ENCODE measurements at places on chromosomes 11 and 22. TPM values are rescaled to one million over a fixed set of nuclear protein-coding genes. Genes with fewer than 3 reads are reported as not detected.

DNA sequence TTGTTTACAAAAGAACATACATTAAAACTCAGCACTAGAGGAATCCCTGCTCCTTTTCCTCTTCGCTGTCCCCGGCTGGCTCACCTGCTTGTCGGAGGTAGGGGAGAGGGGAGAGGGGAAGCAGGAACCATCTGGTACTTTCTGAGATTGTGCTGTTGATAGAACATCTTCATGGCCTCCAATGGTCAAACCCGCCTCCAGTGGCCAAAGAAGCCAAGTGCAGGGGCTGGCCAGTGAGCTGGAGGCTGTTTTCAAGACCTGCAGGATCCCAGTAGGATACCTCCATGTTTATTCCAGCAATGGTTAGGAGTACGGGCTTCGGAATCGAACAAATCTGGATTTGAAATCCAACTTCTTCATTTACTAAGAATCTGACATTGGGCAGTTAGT, 92.6 kb downstream of the PKNOX2 start:
- peaks cover 31% of the 10 kb centered on the region for H3K4me1 ChIP-seq
- no peaks in the 10 kb centered on the region for H3K36me3 ChIP-seq
- H3K4me3 ChIP-seq = no peak overlapping the region
- H3K27ac ChIP-seq = peak overlapping the region; percentile 13
- peaks cover under 1% of the 10 kb centered on the region for H3K27me3 ChIP-seq

DNA sequence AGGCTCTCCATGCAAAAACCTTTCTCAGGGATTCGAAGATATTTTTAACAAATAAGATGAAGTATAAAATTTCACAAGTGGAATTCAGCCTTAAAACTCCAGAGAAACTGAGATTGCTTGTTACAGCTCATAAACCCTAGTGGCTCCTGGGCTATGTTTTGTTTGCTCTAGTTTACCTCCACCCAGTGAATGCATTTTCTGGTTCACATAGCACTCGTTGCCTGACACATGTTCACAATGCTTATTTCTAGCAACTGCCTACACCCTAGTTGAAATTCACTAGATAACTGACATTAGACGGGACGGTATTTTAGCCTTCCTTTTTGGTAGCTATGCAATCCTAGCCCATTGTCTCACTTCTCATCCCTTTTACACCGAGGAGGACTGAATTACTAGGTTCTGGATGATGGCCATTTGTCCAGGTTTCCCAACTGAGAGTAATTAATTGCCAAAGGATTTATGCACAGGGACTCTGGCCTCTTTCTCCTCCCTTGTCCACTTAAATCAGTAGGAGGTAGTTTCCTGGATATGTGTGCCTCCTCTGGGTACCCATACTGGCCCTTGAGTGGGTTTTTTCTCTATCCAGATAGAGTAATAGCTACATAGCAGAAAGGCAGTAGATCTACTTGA, 951.6 kb downstream of the DLG2 start:
- no peaks in the 10 kb centered on the region for H3K36me3 ChIP-seq
- no peak overlapping the region for H3K4me3 ChIP-seq
- no peaks in the 10 kb centered on the region for H3K4me1 ChIP-seq
- no peak for DNase-seq

- no peak overlapping the region for H3K4me3 ChIP-seq
- no peaks in the 10 kb centered on the region for H3K4me1 ChIP-seq
- no peaks in the 10 kb centered on the region for H3K36me3 ChIP-seq
- H3K27ac ChIP-seq = no peak overlapping the region
- DNase-seq = no peak
- no peaks in the 10 kb centered on the region for H3K27me3 ChIP-seq
Measured at GRCh38 chr11:129578006-129578405, 202.4 kb downstream of the BARX2 start.

- peak; percentile 94 for DNase-seq
- no peak overlapping the region for H3K4me3 ChIP-seq
- H3K27ac ChIP-seq = peak overlapping the region; percentile 37
- H3K4me1 ChIP-seq = peaks cover 4% of the 10 kb centered on the region
Measured at GRCh38 chr11:2945031-2945756, 16.0 kb upstream of the PHLDA2 start.

DNA sequence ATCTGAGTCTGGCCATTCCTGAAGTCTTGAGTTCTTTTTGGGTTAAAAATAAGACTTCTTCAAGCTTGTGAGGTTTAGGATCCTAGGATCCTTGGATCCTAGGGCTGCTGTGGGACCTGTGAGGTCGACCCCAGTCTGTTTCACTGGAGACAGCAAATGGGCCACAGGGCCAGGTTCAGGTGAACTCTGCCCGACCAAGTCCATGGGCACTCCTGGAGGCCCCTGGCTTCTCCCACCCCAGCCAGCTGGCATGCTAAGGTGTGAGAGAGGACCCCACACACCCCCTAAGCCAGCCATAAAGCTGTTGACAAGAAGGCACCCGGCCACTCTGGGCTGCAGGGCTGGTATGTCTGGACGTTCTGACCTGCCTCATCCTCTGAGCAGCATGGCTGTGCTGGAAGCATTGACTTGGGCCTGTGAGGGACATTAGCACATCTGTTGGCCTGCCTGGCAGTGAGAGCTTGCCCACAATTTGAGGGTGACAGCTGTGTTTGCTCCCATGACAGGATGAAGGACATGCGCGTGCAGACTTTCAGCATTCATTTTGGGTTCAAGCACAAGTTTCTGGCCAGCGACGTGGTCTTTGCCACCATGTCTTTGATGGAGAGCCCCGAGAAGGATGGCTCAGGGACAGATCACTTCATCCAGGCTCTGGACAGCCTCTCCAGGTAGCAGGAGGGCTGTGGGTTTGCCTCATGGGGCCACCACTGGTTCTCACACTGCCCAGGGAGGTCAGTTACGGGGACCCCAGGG, 16.0 kb downstream of the CLDN5 start:
- no peak overlapping the region for H3K27ac ChIP-seq
- no peaks in the 10 kb centered on the region for H3K27me3 ChIP-seq
- no peak for DNase-seq
- H3K4me1 ChIP-seq = no peaks in the 10 kb centered on the region

CABP4 gene
- total RNA-seq = 4.2 TPM

POTEH gene
- total RNA-seq = not detected

- no peaks in the 10 kb centered on the region for H3K4me1 ChIP-seq
- no peak overlapping the region for H3K27ac ChIP-seq
- no peak overlapping the region for H3K4me3 ChIP-seq
- no peak for DNase-seq
- H3K36me3 ChIP-seq = no peaks in the 10 kb centered on the region
Measured at GRCh38 chr22:49997251-49997599, 15.3 kb downstream of the IL17REL start.

- H3K4me3 ChIP-seq = no peak overlapping the region
- H3K27me3 ChIP-seq = no peaks in the 10 kb centered on the region
- DNase-seq = no peak
- no peaks in the 10 kb centered on the region for H3K4me1 ChIP-seq
Measured at GRCh38 chr22:47251911-47252310, 489.5 kb downstream of the TBC1D22A start.

GRCh38 chr11:134878785-134879184, 466.7 kb upstream of the B3GAT1 start:
- H3K4me1 ChIP-seq = no peaks in the 10 kb centered on the region
- DNase-seq = no peak
- no peak overlapping the region for H3K4me3 ChIP-seq
- H3K27me3 ChIP-seq = peaks cover 25% of the 10 kb centered on the region
- H3K27ac ChIP-seq = no peak overlapping the region

DGCR6L gene
- total RNA-seq = 39.2 TPM

HIRA gene
- 20.1 TPM for total RNA-seq

DNA sequence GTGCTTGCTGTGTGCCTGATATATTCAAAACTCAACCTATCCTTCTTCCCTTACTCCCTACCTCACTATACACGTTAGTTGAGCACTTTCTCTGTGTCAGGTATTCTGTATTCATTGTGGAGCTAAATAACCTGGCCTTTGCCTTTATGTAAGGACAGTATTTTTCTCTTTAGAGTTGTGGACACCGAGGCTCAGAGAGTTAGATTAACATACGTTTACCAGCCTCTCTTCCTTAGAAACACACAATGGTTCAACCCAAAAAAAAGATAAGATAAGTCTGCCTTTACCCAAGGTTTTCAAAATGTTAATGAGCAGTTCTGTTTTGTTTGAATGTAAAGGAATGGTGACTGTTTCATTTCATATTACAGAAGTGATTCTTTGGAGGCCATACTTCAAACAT, 45.0 kb downstream of the CBL start:
- no peak for DNase-seq
- H3K4me1 ChIP-seq = no peaks in the 10 kb centered on the region
- no peak overlapping the region for H3K4me3 ChIP-seq

DNA sequence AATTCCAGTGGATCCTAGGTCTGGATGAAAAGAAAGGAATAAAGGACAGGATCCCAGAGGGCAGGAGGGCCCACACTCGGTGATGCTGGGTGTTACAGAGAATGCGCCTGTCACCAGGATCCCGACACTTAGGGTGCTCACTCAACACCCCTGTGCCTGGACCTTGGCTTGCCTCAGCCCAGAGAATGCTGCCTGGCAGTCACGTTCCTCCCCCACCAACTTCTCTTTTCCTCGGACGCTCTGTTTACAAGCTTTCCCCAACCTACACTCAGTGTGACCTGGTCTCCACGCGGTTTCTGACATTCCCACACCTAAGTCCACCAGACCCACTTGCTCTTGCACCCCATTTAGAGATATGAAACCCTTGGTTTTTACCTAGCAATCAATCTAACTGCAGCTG, 38.0 kb upstream of the ETS1 start:
- no peak for DNase-seq
- H3K27ac ChIP-seq = no peak overlapping the region
- H3K27me3 ChIP-seq = no peaks in the 10 kb centered on the region
- H3K4me1 ChIP-seq = peaks cover 26% of the 10 kb centered on the region
- no peak overlapping the region for H3K4me3 ChIP-seq

- H3K4me3 ChIP-seq = no peak overlapping the region
- no peaks in the 10 kb centered on the region for H3K4me1 ChIP-seq
- H3K27ac ChIP-seq = no peak overlapping the region
- no peak for DNase-seq
- H3K36me3 ChIP-seq = peaks cover 73% of the 10 kb centered on the region
Measured at GRCh38 chr11:68418648-68419047, 41.9 kb upstream of the PPP6R3 start.

DNA sequence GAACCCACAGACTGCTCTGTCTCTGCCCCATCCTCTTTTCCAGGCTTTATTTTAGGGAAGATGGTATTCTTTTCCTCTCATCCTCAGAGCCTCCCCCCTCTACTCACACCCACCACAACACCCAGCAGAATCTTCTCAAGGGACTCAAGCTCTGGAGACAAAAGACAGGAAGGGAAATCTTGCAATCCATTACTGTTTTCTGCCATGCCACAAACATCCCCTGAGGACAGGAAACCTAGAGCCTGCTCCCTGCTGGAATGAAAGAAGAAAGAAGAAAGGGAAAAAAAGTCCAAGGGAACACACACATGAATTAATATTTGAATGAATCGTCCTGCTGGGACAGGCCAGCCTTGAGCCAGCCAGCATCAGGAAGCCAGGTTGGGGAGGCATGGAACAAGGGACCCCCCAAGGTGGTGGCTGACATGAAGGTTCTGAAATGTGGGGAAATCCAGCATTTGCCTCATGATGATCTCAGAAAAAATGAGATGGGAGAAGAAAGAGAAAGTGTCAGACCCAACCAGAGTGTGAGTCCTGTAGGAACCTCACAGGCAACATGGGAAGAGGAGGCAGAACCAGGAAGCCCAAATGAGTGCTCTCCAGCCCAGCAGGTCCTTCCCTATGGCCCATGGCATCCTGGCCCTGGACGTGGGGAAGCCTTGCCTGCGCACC, 34.0 kb downstream of the SLCO2B1 start:
- no peak overlapping the region for H3K4me3 ChIP-seq
- no peak for DNase-seq
- no peaks in the 10 kb centered on the region for H3K27me3 ChIP-seq
- H3K4me1 ChIP-seq = no peaks in the 10 kb centered on the region

DNA sequence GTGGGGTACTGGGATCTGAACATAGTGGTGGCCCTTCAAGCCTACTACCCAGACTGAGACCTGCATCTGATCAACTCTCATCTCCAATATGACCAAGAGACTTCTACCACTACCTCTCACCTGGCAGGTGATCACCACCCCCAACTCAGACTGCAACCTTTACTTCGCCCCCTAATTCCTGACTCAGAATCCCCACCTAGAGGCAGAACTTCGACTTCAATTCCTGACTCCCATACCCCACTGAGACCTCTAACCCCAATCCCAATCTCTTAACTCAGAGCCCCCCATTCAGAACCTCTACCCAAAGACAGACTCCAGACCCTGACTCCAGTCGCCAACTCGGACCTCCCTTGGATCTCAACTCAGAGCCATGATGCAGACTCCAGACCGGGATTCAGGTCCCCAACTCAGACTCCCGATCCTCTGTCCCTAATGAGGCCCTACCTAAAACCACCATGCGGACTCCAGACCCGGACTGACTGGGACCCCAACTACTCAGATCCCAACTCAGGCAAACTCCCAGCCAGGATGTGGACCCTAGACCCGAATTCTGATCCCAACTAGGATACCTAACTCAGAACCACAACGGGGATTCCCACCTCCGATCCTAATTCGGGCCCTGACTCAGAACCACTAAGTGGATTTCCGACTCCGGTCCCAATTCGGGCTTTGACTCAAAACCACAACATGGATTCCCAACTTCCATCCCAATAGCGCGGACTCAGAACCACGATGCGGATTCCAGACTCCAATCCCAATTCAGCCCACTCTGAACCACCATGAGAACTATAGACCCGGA, 1.2 kb downstream of the KCNQ1OT1 start:
- DNase-seq = no peak
- H3K27ac ChIP-seq = no peak overlapping the region
- H3K4me3 ChIP-seq = peak overlapping the region; percentile 77
- no peaks in the 10 kb centered on the region for H3K36me3 ChIP-seq

DNA sequence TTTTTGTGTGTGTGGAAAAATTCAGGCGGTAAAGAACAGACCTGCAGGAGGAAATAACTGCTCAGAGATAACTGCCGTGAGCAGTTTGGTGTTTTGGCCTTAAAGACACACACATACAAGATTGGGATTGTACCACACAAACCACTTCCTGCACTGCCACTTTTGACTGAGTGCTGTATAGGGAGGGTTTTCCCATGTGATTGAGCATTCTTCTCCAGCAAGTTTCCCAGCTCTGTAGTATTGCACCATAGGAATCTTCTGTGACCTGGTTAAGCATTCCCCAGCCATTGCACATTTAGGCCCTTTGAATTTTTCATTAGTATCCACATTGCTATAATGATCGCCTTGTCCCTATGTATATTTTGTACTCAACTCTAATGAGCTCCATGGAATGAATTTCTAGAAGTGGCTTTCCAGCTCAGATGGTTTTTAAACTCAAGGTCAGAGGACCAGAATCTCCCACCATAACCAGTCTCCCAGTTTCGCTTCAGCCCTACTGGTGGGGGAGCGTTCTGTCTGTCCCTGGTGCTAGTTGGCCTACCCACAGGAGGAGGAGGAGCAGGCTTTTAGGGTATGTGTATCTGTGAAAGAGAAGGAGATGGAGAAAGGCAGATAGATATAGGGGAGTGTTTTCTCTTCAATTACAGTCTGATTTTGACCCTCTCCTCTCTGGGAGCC, 9.3 kb downstream of the CD82 start:
- H3K36me3 ChIP-seq = no peaks in the 10 kb centered on the region
- DNase-seq = no peak
- no peak overlapping the region for H3K4me3 ChIP-seq
- no peaks in the 10 kb centered on the region for H3K27me3 ChIP-seq
- H3K27ac ChIP-seq = no peak overlapping the region

All from heart left ventricle (tissue), 16 donors.